ENCODE measurements at places on chromosomes 16 and 17. TPM values are rescaled to one million over a fixed set of nuclear protein-coding genes. Genes with fewer than 3 reads are reported as not detected.

DNA sequence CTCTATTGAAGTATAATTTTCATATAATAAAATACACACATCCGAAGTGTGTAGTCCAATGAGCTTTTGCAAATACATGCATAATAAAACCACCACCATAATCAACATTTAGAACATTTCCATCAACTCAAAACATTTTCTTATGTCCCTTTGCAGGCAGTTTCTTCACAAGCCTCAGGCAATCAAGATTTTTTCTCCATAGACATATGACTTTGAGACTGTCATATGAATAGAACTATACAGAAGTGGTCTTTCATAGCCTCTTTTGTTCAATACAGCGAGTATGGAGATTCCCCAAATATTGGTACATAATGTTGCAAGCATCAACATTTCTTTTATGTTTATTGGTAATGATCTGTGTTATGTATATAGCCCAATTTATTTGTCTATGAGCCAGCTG, 983.2 kb downstream of the CDH11 start:
- DNase-seq, result no peak

DNA sequence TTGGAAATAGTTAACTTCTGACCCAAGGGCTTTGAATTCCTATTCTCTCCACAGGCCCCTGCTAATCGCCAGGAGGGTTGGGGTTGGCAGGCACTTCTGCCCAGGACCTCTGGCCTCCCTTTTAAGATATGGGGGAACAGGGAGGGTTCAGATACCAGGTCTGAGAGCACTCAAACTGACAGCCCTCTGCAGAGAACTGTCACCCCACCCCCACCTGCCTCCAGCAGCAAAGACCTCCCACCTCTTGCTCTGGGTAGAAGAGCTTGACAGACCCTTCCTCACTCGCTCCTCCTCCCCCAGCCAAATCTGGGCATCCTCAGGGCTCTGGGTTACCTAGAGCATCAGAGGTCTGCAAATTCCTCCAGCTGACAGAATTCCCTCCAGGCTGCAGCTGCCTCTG, 11.6 kb downstream of the CDH3 start:
- no peak for DNase-seq

GRCh38 chr16:50692999-50693781, at the start of gene NOD2:
NOD2 (plus strand) TSS chr16:50693606; CDS start chr16:50699496, 5,890 bp downstream.
- no peak for DNase-seq

GRCh38 chr17:36008998-36009665, 7.8 kb upstream of the CCL15 start:
- peak; percentile 33 for DNase-seq

DNA sequence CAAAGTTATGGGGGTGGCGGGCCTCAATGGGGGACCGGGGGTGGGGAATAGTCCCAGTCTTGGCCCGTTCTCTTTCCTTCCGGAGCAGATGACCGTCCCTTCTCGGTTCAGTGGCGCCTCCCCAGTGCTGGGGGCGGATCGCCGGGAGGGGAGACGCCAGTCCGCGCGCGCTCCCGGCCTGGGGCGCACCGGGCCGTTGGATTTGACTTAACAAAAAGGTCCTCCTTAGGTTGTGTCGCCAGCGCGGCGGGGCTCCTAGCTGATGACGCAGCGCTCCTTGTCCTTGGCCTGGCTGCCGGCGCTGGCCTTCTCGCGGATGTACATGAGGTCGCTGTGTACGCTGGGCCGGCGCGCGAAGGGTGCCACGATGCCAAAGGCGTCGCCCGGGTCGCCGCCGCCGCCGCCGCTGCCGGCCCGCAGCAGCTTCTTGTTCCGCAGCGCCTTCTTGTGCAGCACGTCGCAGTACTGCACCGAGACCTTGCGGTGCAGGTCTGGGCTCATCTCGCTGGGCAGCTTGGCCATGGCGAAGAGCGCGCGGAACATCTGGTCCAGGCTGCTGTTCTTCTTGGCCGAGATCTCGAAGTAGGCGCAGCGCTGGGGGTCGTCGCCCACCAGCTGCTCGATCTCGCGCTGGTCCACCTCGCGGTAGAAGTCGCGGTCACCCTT, 1.2 kb downstream of the RASD1 start:
- DNase-seq, result no peak

DNA sequence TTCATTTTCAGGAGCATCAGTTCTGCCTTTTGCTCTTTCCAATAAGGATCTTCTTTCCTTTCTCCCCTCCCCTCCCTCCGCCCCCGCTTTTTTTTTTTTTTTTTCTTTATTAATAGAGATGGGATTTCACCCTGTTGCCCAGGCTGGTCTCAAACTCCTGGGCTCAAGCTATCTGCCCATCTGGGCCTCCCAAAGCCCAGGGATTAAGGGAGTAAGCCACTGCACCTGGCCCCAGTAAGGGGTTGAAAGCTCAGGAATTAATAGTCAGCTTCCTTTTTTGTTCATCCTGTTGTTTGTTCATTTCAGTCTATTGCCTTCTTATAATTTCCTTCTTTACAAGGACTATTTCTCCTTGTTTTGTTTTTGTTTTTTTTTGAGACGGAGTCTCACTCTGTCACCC, 7.9 kb upstream of the C17orf58 start:
- no peak for DNase-seq

GRCh38 chr16:74466872-74467271, 45.6 kb upstream of the CLEC18B start:
- no peak for DNase-seq

- DNase-seq, result no peak
These were observed 112.6 kb upstream of the LHX1 start for GRCh38 chr17:36824678-36825101.

GRCh38 chr17:11487469-11487868, 110.8 kb upstream of the DNAH9 start:
- DNase-seq, result no peak

DNA sequence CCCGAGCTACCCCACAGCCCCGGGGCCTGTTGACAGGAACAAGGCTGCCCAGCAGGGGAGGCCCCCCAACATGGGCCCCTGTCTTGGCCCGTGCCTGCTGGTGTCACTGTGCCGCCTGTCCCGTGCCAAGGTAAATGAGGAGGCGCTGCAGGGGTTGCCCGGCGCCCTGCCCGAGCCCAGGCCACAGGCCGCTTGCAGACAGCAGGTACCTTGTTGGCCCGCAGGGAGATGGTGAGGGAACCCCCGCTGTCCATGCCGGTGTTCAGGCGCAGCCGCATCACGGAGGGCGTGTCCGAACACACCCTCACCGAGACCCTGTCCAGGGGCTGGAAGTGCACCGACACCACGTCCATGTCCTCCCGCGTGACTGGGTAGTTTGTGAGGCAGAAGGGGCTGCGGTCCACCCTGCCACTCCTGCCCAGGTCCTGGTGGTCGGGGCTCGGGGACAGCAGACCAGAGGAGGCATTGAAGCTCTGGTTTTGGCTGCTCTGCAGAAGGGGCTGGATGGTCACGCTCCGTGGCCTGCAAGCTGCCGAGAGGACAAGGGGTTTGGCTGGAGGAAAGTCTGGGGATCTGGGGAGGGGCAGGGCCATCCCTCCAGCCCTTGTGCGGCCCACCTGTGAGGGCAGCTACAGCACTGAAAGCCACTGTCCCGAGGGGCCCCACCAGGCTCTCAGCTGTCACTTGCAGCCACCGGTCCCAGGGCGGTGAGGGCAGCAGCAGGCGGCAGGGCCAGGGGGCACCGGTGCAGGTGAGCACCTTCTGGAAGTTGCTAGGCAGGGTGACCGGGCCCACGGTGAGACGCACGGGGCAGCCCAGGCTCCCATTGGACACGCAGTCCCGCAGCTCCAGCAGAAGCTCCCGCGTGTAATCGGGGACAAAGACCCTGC, 5.6 kb downstream of the PGAP6 start:
- no peak for DNase-seq

DNA sequence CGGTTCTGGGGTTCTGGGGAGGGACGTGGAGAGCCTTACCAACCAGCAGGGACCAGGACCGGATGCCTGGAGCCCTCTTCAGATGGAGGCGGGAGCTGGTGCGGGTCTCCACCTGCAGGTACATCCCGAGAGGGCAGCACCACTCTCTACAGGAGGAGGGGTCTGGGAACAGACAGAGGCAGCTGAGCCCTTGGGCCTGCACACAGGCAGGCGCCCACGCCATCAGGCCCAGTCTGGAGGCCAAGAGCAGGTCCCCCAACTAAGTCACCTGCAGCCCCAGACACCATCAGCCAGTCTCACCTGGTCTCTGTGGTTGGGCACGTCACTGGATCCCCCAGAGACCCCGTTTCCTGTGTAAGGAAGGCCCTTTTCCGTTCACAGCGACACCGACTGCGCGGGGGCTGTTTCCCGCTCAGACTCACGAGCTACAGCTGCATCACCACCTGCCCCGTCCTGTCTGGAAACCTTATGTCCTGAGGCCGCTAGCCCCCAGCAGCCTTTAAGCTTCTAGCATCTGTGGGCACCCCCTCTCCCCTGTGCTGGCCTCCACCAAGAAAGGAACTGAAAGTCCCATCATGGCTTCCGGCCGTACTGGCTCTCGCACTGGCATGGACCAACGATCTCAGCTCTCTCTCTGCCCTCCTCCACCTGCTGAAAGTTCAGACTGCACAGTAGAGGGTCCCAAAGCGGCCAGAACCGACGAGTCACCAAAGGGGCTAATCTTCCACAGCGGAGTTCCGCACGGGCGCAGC, 1.2 kb downstream of the CYBC1 start:
- DNase-seq, result no peak

- DNase-seq, result no peak
These were observed 434.5 kb downstream of the SHISA9 start for GRCh38 chr16:13335879-13336278.

DNA sequence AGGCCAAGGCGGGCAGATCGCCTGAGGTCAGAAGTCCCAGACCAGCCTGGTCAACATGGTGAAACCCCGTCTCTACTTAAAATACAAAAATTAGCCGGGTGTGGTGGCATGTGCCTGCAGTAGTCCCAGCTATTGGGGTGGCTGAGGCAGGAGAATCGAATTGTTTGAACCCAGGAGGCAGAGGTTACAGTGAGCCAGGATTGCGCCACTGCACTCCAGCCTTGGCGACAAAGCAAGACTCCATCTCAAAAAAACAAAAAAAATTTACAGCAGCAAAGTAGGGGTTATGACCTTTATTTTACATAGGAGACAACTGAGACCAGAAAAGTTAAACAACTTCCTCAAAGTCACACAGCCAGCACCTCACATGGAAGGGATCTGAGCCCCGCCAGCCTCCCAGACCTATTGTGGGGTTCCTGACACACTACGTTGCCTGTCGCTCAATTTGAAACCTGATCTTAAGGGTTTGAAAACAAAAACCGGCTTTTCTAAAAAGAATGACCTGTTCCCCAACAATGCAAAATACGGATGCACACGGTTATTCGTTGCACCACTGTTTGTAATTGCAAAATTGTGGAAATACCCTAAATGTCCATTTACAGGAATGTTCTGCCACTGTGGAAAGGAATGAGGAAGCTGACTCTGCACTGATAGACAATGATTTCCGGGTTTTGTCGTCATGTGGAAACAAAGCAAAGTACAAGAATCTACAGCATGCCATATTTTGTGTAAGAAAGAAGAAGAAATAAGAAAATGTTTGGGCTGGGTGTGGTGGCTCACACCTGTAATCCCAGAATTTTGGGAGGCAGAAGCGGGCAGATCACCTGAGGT, 77.2 kb downstream of the CNGB1 start:
- DNase-seq, result no peak

- DNase-seq, result no peak
These were observed 219.4 kb upstream of the CIBAR2 start for GRCh38 chr16:85331688-85332087.

DNA sequence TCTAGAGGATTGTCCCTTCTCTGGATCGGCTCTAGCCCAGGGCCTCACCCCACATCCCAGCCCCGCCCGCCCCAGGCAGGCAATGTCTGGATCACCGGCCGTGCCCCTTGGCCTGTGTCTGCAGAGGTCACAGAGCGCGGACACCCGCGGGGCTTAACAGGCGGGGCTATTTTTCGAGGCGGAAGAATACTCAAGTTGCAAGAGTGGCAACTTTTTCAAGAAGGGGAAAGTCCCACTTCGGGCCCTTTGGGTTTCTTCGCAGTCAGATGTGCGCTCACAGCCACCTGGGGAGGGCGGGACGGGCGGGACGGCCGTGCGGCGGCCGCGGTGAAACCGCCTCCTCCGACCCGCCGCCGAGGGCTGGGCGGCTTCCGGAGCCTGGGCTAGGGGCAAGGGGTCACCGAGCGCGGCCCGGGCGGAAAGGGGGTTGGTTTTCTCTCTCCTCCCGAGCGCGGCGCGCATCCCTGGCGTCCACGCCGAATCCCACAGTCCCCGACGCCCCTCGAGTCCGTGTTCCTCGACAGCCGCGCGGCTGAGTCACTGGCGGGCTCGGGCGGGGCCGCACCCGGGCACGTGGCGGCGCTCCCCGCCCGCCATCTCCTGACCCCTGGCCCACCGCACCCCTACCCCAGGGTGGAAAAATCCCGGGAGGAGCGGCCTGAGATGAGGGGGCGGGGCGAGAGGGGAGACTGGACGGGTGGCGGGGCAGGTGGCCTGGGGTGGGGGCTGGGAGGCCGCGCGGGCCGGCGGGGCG, 1.2 kb upstream of the PFN1 start:
- peak; percentile 74 for DNase-seq

DNA sequence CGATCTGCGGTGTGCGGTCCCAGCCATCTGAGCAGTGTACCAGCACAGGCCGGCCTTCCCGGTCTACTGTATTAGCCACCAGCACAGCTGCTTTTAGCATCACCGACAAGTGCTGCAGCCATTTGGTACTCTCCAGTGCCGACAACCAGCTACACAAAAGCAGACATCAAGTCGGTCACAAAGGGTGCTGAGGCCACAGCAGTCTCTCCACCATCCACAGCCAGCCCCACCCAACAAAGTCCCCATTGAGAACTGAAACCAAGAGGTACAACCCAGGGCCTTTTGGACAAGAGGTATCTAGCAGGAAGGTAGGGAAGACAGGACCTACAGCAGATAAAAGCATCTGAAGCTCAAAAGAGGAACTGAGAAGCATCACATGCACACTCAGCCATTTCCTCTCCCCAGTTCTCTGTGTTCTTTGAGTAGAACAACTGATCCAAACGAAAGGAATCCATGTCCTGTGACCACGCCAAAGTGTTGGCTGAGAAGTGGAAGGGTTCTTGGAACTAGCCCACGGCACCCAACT, 9.5 kb downstream of the MTMR4 start:
- DNase-seq, result no peak

Gene HID1
- total RNA-seq, result 6.2 TPM

Gene CDH16
- total RNA-seq, result not detected

Gene CFAP97D1
- 0.08 TPM for total RNA-seq

Gene DNAH3
- total RNA-seq, result not detected

Data from liver (tissue), 10 donors.